MV-4-11 (cell line): ENCODE measurements at places on chromosomes 16 and 17.

GRCh38 chr17:28343491-28343932 is 8.0 kb downstream of the TNFAIP1 start:
- DNase-seq: no peak

- no peak for DNase-seq
Observed at GRCh38 chr17:9816472-9816871, 5.4 kb downstream of the GSG1L2 start.

- DNase-seq: no peak
Observed at GRCh38 chr17:73013301-73013700, 79.2 kb downstream of the SLC39A11 start.

DNA sequence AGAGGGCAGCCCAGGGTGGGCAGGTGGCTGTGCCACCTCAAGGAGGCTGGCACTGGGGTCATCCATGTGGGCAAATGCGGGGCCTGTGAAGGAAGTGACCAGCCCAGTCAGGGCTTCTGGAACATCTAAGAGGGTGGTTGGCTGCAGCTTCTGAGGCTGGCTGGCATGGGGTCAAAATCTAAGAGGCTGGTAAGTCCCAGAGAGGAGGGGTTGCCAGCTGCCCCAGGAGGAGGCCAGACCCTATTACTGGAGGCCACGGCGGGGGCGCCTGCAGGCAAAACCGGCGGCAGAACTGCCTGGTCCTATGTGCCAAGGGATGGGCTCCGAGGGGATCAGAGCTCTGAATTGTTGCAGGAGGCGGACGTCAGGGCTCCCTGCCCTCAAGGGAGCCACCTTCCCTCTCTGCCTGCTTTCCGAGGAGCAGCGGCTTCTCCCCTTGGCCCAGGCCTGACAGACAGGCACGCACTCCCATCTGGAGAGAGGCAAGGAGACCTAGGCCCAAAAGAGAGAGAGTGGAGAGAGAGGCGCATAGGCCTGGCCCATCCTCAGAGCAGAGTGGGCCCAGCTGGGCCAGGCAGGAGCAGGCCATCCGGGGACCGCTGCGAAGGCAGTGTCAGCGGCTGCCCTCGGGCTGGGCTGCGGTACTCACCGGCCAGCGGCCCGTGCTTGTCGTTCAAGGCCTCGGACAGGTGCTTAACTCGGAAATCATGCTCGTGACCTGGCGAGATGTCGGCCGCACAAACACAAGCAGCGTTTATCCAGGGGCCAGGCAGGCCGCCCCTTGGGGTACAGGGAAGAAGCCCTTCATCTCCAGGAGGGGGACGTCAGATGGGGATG is 10.9 kb downstream of the ZACN start:
- no peak for DNase-seq

DNA sequence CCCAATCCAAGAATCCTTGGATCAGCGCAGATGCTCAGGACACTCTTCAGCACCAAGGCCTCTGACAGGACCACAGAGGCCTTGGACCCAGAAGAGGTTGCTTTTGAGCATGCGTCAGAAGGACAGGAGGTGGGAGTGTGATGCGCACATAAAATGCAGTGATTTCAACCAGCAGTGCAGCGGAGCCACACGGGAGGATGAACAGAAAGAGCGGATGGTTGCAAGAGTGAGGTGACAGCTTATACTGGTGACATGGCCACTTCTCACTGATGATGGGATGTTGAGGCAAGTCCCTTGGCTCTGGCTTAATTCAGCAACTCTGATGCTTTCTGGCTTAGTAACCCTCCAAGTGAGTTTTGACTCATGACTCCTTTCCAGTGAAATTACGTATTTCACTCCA is 25.2 kb upstream of the ERN1 start:
- no peak for DNase-seq

DNA sequence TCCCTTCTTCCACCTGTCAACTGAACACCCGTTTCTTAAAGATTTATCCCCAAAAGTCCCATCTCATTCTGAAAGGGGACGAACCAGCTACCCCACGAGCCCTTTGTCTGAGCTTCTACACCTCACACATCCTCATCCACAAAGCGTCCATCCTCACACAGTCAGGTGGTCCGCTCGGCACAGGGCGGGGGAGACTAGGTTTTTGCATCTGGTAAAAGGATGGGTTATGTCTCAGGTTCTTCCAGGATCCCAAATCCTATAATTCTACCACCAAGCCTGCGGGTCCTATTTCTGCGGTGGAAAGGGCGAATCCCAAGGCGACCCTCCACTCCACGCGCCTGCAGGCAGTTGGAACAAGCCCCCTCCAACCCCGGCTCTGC is 458 bp downstream of the GFOD2 start:
- no peak for DNase-seq

GRCh38 chr17:62790564-62790986 is 17.5 kb downstream of the MARCHF10 start:
- DNase-seq: no peak

DNA sequence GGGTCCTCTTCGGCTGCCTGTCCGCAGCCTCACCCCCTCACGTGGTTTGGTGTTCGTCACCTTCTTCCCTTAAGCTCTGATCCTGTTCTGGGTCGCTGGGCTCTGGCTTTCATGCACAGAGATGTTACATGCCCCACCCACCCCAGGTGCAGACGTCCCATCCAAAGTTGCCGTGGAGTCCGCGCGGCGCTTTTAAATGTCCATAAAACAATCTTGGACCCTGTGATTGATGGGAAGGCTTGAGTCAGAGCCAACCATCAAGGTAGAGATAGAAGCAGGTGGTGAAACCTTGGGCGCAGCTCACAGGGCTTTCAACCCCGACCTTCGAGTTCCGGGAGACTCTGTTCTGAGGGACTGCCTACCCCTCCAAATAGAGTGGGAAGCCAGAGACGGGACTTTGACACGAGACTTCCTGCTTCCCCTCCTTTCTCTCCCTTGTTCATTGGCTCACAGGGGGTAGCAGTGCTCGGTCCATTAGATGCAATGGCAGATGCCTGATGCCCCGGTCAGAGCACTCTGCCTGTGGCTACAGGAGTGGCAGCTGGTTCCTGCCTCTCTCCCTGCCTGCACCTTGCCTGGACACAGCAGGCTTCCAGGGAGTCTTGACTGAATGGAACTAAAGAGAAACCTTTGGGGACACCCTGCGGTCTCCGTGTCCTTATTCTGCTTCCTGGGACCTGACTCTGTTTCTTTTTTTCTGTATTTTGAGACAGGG is 4.0 kb downstream of the ENGASE start:
- no peak for DNase-seq

- no peak for DNase-seq
Observed at GRCh38 chr16:5510819-5511370, 413.3 kb upstream of the EEF2KMT start.

DNA sequence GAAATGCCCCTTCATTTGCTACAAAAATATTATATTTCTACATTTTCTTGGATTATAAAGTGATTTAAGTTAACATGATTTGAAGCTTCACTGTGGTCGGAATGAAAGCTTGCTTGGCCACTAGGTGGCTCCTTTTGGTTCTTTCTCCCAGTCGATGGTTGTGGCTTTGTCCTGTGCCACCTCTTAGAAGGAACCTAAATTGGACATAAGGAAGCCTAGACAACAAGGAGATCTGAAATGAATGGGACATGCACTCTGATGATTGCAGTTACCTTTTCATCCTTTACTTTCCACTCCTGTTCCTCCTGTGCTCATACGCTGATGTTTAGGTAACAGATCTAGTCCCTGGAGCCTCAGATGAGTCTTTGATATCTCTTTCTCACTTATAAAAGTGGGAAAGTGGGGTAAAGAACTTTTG is 39.2 kb downstream of the FTO start:
- DNase-seq: peak; percentile 22

GRCh38 chr16:49604602-49605001 is 231.0 kb downstream of the C16orf78 start:
- DNase-seq: no peak

GRCh38 chr17:70929226-70929625 is 759.9 kb downstream of the KCNJ2 start:
- no peak for DNase-seq

- no peak for DNase-seq
Observed at GRCh38 chr17:545156-545555, 169.5 kb downstream of the VPS53 start.

- DNase-seq: peak; percentile 78
Observed at GRCh38 chr17:7838090-7839075, 4.4 kb downstream of the KDM6B start.

DNA sequence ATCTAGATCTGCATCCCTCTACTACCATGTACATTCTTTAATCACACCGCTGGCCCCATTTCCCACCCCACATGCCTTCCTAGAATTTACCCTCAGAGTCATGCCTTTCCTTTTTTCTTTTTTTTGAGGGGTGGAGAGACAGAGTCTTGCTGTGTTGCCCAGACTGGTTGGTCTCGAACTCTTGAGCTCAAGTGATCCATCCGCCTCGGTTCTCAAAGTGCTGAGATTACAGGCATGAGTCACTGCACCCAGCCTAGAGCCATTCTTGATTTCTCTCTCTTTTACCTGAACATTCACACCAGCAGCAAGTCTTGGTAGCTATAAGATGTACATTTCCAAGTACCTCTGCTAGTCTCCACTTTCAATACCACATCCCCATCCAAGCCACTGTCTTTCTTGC is 2.1 kb downstream of the PAGR1 start:
- no peak for DNase-seq

GRCh38 chr16:67187175-67187890 is 2.6 kb downstream of the EXOC3L1 start:
- DNase-seq: no peak

- peak; percentile 93 for DNase-seq
Observed at GRCh38 chr17:18315562-18315922, 449 bp downstream of the SMCR8 start.

- DNase-seq: no peak
Observed at GRCh38 chr16:17654142-17654541, 183.4 kb upstream of the XYLT1 start.

- DNase-seq: no peak
Observed at GRCh38 chr16:77975942-77976341, 46.4 kb upstream of the CLEC3A start.

- DNase-seq: no peak
Observed at GRCh38 chr16:73142053-73142854, 94.3 kb upstream of the ZFHX3 start.

GRCh38 chr17:44828919-44829522 is 1.1 kb downstream of the GJC1 start:
- DNase-seq: no peak

GRCh38 chr17:48909783-48910182 is 1.6 kb downstream of the UBE2Z start:
- DNase-seq: no peak

DNA sequence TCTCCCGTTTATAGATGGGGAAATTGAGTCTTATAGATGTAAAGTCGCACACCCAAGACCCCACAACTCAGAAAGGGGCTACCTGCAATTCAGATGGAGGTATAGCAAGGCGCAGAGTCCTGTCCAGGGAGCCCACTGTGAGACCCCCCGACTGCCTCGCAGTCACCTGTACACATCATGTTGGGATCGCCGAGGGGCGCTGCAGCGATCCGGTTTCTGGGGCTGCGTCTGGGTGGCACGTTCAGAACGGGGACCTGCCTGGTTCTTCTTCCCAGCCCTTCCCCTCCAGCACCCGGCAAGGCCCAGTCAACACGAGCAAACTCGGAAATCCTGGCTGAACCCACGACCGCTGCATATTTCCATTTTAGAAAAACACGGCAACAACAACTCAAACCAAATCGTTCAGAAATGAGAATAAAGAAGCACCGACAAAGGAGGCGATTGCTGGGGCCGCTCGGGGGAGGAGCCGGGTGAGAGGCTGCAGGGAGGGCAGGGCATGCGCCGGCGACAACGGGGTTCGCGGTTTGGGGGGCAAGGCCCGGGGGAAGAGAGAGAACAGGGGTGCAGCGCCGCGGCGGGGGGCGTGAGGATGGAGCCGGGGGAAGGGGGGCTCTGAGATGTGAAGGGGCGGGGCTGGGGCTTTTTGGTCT is 643 bp downstream of the HSDL1 start:
- DNase-seq: no peak

- no peak for DNase-seq
Observed at GRCh38 chr16:49484451-49484849, 110.8 kb downstream of the C16orf78 start.

DNA sequence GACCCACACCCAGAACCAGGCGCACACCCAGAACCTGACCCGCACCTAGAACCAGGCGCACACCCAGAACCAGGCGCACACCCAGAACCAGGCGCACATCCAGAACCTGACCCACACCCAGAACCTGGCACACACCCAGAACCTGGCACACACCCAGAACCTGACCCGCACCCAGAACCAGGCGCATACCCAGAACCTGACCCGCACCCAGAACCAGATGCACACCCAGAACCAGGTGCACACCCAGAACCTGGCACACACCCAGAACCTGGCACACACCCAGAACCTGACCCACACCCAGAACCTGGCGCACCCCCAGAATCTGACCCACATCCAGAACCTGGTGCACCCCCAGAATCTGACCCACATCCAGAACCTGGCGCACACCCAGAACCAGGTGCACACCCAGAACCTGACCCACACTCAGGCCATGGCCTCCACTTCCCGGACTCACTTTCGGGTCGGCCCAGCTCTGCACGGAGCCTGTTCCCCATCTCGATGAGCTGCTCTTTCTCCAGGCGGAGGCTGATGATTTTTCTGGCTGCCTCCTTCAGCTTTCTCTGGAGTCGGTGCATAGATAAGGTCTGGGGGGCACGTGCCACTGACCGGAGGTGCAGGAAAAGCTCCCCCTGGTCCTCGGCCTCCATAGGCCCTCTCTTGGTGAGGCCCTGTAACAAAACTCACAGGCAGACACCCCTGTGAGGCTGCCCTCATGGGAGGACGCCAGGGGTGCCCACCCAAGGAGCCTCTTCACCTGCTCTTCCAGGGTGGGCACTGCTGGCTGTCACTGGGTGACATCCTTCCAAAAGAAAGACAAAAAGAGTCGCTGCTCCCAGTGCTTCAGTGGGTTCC is 53.3 kb upstream of the FASN start:
- DNase-seq: no peak

DNA sequence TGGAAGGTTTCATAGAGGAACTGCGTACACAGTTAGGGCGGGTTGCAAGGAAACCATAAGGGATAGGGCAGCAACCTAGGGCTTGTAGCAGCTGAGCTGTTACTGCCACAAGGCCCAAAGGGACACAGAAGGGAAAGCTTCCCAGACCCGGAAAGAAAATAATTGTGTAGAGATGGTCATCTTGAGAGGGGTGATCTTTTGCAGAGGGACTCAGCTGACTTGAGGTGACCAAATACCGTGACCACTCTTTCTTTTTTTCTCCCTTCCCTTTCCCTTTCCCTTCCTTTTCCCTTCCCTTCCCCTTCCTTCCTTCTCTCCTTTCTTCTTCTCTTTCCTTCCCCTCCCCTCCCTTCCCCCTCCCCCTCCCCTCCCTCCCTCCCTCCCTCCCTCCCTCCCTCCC is 8.5 kb upstream of the CREBBP start:
- peak; percentile 63 for DNase-seq

GRCh38 chr17:28443901-28444638 is 29.4 kb upstream of the SLC13A2 start:
- DNase-seq: no peak

DNA sequence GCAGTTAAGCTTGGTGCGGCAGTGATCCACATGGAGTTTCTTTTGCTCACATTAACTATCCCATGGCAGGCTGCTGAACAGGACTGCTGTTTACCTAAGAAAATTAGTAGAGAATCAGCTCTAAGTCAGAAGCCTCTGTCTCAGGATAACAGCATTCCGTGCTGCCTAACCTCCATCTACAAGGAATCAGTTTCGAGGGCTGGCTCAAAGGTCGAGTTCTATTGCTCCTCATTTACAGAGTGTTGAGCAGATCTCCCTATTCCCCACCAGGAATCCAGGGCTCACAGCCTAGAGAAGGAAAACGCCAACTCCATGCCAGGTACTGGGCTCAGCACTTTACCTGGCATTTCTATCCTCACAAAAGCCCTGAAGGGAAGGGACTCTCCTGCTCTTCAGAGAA is 9.9 kb downstream of the GINS2 start:
- DNase-seq: no peak

GRCh38 chr16:72837846-72838585 is 209.9 kb downstream of the ZFHX3 start:
- no peak for DNase-seq

GRCh38 chr16:78122774-78123315 is 23.4 kb downstream of the WWOX start:
- DNase-seq: peak; percentile 69
